ENCODE measurements at places on chromosomes 7 and 10.

DNA sequence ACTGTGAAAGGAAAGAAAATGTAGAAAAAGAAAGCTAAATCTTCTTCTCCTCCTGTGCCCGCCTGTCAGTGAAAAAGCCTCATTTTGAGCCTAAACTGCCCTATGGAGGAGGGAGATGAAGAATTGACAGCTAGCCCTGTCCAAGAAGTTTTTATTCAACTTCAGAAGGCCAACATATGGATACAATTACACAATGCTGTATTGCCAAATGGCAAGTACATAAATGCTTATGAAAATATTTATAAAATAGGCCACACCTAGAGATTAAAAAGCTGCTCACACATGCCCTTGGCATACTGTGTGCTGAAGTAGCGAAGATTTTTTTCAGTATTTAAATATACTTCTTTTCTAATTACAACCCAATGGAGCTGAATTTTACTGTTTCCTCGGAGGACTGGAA, 65.1 kb upstream of the NEBL start:
- no peak for DNase-seq

DNA sequence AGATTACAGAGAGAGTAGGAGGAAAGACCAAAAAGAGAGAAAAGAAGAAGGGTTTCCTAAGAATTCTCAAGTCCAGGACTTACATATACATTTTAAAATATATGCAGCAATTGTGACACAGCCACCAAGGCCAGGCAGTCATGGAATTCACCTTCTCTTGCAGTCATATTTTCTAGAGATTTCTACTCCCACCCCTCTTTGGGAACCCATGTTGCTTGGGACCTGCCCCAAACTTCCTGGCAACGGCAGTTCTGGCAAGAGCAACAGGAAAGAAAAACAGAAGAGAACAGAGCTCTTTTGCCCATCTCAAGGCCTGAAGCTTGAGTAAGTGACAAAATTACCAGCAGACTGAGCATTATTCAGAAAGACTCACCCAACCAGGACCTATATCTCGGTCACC, 128.3 kb upstream of the ASAH2 start:
- no peak for DNase-seq

- peak; percentile 13 for DNase-seq
These were observed 584 bp upstream of the GARS1 start for GRCh38 chr7:30594048-30594539.

DNA sequence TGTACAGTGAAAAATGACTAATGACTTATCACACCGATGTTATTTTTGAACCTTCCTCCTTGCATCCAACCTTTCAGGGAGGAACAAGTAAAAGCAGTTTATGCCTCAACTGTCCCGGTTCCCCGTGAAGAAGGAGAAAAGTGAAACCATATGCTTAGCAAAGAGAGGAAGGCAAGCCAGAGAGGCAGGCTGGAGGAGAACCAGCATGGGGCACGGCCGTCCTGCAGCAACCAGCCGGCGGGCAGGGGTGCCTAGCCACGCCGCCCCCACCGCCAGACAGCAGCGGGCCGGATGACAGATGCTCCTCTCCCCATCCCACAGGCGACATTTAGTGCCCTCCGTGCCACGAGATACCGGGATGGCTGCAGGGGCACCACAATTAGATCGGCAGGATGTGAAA, 421.4 kb upstream of the MGMT start:
- DNase-seq = no peak

- DNase-seq = peak; percentile 24
These were observed 41.8 kb upstream of the GJD4 start for GRCh38 chr10:35563261-35563891.
